ENCODE measurements at places on chromosomes 1 and 21. TPM values are rescaled to one million over a fixed set of nuclear protein-coding genes. Genes with fewer than 3 reads are reported as not detected.

DNA sequence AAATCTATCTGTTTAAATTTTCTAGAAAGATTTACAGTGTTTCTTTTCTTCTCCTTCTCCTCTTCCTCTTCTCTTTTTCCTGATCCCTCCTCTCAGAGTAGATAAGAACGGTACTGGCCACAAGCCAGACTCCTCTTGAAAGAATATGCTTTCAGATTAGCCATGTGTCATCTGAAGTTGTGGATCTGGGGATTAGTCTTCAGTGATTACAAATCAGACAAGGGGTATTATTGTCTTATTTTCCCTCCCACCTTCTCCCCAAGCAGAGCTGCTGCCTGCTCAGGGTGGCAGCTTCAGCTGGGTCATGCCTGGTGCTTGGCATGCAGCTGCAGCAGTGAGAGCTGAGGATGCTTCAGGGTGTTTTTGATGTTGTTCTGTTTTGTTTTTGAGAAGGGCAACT lies 42.7 kb downstream of the SGIP1 start:
- H3K4me1 ChIP-seq = no peaks in the 10 kb centered on the region
- DNase-seq = no peak
- H3K4me3 ChIP-seq = no peak overlapping the region
- no peak overlapping the region for H3K27ac ChIP-seq

DNA sequence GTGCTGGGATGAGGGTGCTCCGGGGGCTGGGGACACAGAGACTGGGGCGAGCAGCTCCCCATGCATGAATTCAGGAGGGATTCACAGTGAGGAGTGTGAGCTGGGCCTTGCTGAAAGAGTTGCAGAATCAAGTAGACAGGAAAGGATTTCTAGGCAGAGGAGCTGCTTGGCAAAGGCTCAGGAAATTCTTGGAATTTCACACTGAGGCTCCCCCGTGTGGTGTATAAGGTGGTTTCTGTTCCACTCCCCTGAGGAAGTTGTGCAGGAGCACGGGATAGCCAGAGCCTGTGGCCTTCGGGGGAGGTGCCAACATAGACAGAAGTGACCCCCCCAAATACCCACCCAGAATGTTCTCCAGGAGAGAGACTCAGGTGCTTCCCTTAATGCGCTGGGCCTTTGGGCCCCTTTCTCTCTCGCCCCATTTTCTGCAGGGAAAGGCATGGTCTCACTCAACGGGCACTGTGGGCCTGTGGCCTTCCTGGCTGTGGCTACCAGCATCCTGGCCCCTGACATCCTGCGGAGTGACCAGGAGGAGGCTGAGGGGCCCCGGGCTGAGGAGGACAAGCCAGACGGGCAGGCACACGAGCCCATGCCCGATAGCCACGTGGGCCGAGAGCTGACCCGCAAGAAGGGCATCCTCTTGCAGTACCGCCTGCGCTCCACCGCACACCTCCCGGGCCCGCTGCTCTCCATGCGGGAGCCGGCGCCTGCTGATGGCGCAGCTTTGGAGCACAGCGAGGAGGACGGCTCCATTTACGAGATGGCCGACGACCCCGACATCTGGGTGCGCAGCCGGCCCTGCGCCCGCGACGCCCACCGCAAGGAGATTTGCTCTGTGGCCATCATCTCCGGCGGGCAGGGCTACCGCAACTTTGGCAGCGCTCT lies 58.5 kb upstream of the ACTL8 start:
- H3K4me3 ChIP-seq = no peak overlapping the region
- no peaks in the 10 kb centered on the region for H3K4me1 ChIP-seq
- H3K27me3 ChIP-seq = peaks cover 42% of the 10 kb centered on the region
- no peak for DNase-seq
- no peak overlapping the region for H3K27ac ChIP-seq
- peaks cover 5% of the 10 kb centered on the region for H3K36me3 ChIP-seq

The CFHR3 gene
- total RNA-seq = not detected

DNA sequence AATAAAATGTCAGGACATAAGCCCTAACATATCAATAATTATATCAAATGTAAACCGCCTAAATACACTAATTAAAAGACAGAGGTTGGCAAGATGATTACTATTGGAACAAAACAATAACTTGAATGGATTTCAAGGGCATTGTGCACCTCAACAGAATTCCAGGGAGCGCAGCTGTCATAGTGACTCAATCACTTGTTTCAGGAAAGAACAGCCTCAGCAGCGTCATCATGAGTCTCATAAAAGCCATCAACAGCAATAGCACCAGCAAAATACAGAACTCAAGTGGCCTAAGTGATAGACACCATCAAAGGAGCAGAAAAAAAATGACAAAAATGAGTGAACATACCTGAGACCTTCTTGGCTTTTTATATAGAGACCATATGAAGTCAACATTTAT lies 632.7 kb upstream of the NR5A2 start:
- no peak overlapping the region for H3K27ac ChIP-seq
- no peak for DNase-seq
- H3K27me3 ChIP-seq = peaks cover 13% of the 10 kb centered on the region
- H3K4me1 ChIP-seq = no peaks in the 10 kb centered on the region

The ASCL5 gene
- not detected for total RNA-seq

All from T-helper 17 cell (primary cell).